ENCODE measurements at places on chromosomes 7 and 10. TPM values are rescaled to one million over a fixed set of nuclear protein-coding genes. Genes with fewer than 3 reads are reported as not detected.

PPP1R17 gene
- total RNA-seq = not detected

PTCD1 gene
- total RNA-seq = 2.8 TPM

PUS7 gene
- 10.7 TPM for total RNA-seq

PDE6C gene
- total RNA-seq = not detected

CPA1 gene
- 0.29 TPM for total RNA-seq

GRID1 gene
- 0.52 TPM for total RNA-seq

LMTK2 gene
- 26.7 TPM for total RNA-seq

PDCD11 gene
- total RNA-seq = 17.8 TPM

ADCYAP1R1 gene
- total RNA-seq = 1.0 TPM

METTL27 gene
- 0.32 TPM for total RNA-seq

AOAH gene
- 2.7 TPM for total RNA-seq

TRIM50 gene
- 0.56 TPM for total RNA-seq

NSMCE4A gene
- total RNA-seq = 31.4 TPM

PAX4 gene
- total RNA-seq = not detected

PDZD7 gene
- 0.44 TPM for total RNA-seq

TMEM26 gene
- 0.24 TPM for total RNA-seq

SUMF2 gene
- total RNA-seq = 50.6 TPM

PLEKHS1 gene
- total RNA-seq = not detected

HGF gene
- total RNA-seq = 6.0 TPM

CCL26 gene
- 3.2 TPM for total RNA-seq

CTTNBP2 gene
- total RNA-seq = 4.3 TPM

LBX1 gene
- not detected for total RNA-seq

ADCK2 gene
- 12.9 TPM for total RNA-seq

PRF1 gene
- total RNA-seq = 1.5 TPM

UCN3 gene
- total RNA-seq = not detected

SYT15B gene
- total RNA-seq = 3.8 TPM

CELF2 gene
- 72.5 TPM for total RNA-seq

MSMB gene
- not detected for total RNA-seq

OPN1SW gene
- total RNA-seq = not detected

SH2D4B gene
- total RNA-seq = not detected

PNLIPRP1 gene
- not detected for total RNA-seq

GFRA1 gene
- total RNA-seq = 4.9 TPM

HABP2 gene
- total RNA-seq = not detected

EIF4H gene
- 219 TPM for total RNA-seq

Data from left cardiac atrium (tissue), 4 donors.